ENCODE measurements at places on chromosomes 4 and X.
A peak's percentile ranks its signal among the peaks of the same experiment; 100 is the strongest.

- DNase-seq = no peak
Observed at GRCh38 chrX:34467437-34467836, 189.6 kb downstream of the TMEM47 start.

DNA sequence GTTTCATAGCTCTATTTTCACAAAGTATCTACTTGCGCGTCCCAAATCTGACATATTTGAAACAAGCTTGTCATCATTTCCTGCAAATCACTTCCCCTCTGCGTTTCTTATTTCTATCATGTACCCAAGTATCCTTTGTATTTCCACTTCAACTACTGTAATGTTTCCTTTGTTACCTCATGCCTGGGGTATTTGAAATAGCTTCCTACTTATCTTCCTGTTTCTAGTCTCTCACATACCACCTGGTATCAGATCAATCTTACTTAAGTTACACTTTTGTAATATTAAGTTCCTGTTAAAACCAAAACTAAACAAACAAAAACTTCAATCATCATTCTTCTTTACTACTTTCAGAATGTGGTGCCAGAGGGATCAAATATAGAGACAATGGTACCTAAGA lies 93.6 kb upstream of the SMAD1 start:
- no peak for DNase-seq

GRCh38 chr4:121154103-121154515 lies 10.0 kb downstream of the TNIP3 start:
- DNase-seq = no peak

DNA sequence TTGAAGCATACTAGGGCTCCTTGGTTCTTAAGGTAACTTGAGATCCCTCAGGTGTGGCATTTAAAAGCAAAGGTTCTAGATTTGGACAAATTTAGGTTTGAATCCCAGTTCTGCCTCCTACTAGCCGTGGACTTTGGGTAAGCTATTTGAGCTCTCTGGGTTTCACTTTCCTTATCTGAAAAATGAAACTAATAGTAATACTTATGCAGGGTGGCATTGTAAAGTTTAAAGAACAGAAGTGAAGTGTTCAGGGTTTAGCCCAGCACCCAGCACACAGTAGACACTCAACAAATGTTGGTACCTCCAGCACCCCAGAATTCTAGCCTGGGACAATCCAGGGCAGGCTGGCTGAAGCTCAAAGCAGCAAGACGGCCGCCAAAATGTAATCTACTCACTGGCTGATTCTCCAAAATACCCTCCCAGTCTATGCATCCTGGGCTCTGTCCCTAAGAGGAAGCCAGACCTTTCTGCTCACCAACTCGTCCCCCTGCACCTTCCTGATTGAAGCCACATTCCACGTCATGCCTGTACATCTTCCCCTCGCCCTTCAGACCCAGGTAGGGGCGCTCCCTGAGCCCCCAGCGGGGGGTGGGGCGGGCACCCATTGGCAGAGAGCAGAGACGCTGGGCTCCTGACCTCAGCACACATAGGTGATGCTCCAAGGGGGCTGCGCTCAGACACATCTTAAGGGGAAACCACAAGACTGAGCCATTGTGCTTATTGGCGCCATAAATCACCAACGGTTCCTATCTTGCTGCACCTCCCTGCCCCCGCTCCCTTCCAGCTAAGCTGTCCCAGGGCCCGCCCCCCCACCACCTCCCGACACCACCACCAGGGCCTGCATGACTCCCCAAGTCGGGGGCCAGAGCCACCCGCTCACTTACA lies 160.6 kb downstream of the BCOR start:
- no peak for DNase-seq

- no peak for DNase-seq
Observed at GRCh38 chr4:8410066-8410625, 30.4 kb downstream of the ACOX3 start.

DNA sequence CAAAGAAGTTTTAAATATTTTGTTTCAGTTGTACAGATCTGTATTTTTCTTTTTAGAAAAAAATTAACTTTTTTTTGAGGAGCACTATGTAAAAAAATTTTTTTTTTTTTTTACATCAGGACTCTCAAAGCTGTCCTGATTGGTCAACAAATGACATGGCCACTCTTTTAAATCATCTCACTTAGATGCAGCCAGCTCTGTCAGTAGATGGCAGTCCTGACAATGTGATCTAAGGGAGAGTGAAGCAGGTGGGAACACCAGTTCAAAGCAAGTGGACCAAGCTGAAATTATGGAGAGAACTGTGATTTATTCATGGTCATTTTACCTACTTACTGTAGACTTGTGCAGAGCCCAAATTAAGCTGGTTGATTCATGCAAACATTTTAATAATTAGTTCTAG lies 174.7 kb upstream of the GPRIN3 start:
- no peak for DNase-seq

DNA sequence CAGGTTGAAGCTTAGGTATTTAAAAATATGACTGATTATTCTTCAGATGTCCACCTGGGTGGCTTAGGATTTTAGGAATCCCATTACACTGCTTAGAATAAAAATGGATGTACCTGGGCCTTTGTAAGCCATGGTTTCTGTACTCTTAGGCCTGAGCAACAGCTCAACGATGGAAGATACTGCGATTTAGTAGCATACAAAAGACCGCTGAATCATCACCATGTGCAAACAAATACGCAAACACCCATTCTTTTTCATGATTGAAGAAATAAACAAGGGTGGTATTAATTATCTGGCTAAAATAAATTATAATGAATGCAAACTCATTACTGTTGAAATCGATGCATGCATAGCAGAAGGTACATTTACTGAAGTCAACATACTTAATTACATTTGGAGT lies 188.9 kb downstream of the ZNF330 start:
- DNase-seq = no peak

GRCh38 chr4:28225689-28226353 lies 1365.2 kb downstream of the STIM2 start:
- no peak for DNase-seq

DNA sequence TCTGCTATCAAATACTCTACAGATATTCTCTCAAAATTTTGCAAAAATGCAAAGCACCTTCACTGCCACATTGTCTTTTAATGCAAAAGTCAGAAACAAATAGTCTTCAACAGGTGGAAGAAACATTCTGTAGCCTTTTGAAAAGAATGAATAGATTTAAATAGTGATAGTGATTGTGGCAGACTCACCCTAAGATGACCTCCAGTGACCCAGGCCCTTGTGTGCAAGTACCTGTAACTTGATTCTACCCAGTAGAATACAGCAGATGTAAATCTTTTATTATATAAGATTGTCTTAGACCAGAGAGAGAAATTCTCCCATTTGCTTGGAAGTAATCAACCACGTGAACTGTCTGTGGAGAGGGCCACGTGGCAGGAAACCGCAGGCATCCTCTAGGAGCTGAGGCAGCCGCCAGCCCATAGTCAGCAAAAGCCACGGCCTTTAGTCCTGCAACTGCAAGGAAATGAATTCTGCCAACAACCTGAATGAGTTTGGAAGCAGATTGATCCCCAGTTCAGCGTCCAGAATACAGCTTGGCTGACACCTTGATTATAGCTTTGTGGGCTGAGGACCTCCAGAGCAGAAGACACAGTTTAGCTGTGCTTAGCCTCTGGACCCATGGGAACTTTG lies 272.5 kb downstream of the ARHGAP10 start:
- no peak for DNase-seq

DNA sequence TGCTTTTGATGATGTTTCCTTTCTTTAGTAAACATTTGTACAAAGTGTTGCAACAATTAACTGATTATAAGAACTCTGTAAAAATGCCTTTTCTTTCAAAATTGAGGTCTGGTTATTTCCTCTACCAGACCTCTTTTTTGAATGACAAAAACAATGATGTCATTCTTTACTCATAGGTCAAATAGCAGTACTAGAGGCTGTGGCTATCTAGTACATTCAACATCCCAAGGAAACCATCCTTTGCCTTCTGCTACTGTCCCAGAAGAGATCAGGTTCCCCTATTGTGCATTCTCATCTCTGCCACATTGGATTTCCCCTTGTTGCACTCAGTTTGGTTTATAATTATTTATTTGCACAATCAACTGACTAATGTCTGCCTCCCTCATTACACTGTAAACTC lies 19.1 kb upstream of the MAD2L1 start:
- no peak for DNase-seq

DNA sequence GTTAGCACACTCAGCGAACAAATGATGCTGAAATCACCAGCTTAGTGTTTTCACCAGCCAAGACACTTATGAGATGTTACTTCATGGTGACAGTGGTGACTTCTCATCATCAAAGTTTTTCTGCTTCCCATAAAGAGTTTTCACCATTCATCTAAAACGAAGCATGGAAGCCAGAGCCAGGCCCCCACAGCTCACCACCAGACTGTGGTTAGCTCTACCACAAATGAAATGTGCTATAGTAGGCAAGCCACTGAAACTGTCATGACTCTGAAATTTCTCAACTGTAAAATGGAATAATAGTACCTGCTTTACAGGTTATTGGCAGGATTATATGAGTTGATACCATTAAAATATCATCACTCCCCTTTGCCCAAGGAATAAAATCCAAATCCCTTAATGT lies 56.4 kb upstream of the HHIP start:
- DNase-seq = no peak

DNA sequence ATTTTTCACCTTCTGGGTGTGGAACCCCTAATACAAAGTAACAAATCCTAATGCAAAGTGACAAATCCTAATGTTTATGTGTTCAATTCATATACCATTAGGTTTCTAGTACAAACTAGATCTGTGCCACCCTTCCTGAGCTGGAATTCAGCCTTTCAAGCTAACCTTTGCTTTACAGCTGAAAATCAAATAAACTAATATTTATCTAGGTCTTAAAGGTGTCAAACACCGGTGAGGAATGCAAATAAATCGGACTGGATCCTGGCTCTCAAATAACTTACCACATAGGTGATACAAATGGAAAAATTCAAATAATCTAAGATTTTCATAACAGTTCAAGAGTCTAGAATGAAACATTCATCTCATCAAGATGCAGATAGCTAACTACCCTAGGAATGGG lies 11.6 kb downstream of the IRF2 start:
- DNase-seq = no peak

GRCh38 chr4:151784706-151785105 lies 23.9 kb upstream of the GATB start:
- DNase-seq = no peak

GRCh38 chr4:2337896-2338295 lies 76.0 kb upstream of the MXD4 start:
- no peak for DNase-seq

- no peak for DNase-seq
Observed at GRCh38 chrX:53704294-53704693, 17.8 kb upstream of the HUWE1 start.

GRCh38 chr4:152996111-152996571 lies 60.0 kb downstream of the FHDC1 start:
- no peak for DNase-seq

- no peak for DNase-seq
Observed at GRCh38 chr4:97507587-97508245, 635.6 kb downstream of the STPG2 start.

GRCh38 chr4:52833941-52834525 lies 28.1 kb upstream of the RASL11B start:
- no peak for DNase-seq

GRCh38 chrX:1592470-1593142 lies 1.2 kb downstream of the AKAP17A start:
- DNase-seq = no peak

DNA sequence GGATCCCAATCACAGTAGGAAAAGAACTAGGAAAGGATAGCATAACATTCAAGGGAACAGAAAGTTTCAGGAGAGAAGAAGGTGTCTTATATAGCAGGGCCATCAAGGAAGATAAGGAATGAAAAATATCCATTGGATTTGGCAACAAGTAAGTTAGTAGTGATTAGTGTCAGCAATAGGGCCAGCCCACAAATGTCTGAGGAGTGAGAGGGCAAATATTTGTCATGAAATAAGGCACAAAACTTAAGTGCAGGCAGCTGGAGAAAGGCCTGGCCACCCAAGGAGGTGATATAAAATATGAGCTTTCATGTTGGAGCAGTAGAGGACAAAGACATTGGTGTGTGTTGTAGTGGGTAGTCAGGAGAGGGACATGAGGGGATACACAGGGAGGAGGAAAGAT lies 132.1 kb downstream of the COL4A6 start:
- no peak for DNase-seq

DNA sequence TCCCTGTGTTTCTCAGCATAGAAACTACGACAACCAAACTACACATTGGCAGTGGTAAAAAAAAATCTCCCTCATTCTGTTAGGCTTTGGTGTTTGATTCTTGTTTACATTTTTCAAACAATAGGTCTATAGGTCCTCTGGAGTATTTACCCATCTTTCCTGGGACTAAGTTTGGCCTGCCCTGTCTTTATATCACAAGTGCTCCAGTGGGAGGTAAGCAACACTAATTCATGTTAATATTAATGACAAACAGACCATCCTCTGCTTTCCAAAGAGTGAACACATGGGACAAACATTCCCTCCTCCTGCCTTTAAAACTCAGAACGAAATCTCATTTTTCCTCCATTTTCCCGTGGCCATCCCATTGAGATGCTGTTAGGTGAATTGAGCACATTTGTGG lies 514.1 kb upstream of the INTU start:
- no peak for DNase-seq

DNA sequence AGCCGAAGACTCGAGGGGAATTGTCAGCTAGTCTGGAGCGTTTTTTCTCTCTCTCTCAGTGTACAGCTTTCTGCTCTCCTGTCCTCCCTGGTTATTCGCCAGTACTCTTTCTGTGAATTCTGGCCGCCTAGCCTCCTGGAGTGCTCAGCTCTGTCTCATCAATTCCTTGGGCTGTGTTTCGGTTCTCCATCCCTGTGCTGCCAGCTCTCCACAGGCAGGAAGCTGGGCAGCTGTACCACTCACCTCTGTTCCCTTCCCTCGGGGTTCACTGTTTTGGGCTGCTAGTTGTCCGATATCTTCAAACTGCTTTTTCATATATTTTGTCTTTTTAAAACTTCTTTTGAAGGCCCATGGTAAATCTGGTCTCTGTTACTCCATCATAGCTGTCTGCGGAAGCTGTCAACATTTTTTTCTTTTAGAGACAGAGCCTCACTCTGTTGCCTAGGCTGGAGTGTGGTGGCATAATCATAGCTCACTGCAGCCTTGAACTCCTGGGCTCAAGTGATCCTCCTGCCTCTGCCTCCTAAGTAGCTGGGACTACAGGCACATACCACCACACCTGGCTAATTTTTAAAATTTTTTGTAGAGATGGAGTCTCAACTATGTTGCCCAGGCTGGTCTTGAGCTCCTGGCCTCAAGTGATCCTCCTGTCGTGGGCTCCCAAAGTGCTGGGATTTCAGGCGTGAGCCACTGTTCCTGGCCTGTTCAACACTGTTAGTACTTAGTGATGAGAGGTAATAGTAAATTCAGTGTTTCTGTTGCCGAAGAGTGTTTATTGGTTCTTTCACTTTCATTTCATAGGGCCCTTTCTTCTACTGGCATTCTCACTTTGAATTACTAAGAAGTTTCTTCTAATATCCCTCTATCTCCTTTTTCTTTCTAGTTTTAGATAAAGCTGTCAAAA lies 18.6 kb downstream of the ZCCHC4 start:
- no peak for DNase-seq

- no peak for DNase-seq
Observed at GRCh38 chrX:65576160-65576559, 41.6 kb upstream of the LAS1L start.

GRCh38 chr4:141133146-141133998 lies at the start of gene RNF150:
TSS of gene RNF150 (minus strand) at chr4:141133469.
- peak; percentile 73 for DNase-seq

- no peak for DNase-seq
Observed at GRCh38 chr4:39232100-39232499, 49.8 kb downstream of the WDR19 start.

All from H1 (cell line).